Nephron progenitor cell (in vitro differentiated cells): ENCODE measurements at places on chromosomes 3 and 15.

DNA sequence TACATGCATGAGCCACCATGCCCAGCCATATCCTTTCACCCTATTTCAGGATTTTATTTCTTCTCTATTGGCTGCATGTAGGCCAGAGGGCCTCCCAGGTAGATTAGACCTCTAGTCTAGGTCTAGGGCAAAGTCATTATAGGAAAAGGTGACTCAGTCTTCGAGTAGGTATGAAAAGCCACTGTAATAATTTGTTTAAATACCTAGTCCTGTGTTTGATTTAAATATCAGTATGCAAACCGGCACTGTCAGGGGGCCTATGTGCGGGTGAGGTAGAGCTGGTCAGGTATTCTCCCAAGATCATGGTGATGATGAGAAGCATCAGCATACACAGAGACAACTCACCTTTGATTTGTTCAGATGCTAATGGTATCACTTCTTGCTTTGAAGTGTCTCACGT, 101.4 kb upstream of the UMPS start:
- DNase-seq = no peak

- no peak for DNase-seq
These were observed 42.9 kb downstream of the MUC4 start for GRCh38 chr3:195768831-195769303.

- no peak for DNase-seq
These were observed 3.7 kb upstream of the TMED3 start for GRCh38 chr15:79307251-79307650.

DNA sequence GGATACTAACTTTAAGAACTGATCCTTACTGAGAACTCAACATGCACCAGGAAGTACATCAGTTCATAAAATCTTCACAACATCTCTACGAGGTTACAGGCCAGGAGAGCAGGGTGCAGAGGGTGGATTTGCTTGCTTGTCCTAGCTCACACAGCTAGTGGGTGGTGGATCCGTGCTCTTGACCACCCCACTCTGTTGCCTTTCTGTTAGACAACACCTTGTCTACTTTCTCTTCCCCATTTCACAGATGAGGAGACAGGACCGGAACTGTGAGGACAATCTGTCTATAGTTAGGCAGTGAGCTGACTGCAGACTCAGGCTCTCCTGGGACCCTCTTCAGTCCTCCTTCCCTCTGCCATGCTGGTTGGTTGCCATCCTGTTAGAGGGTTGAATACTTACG, 221.7 kb upstream of the TLE3 start:
- DNase-seq = no peak

DNA sequence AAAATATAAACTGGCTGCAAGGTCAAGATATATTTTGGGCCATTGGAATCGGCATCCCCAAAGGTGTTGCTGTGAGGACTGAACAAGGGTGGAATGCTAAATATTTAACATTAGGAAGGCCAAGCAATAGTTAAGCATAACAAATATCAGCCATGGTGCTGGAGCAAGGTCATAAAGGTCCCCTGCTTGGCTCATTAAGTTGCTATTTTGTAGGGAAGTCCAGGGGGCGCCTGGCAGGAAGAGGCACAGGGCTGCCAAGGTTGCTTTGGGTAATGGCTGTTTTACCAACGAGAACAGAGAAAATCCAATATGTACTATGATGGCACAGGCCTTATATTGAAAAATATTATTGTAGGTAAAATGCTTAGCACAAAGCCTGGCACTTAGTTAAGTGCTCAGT, 62.2 kb downstream of the SLC15A2 start:
- DNase-seq = no peak

GRCh38 chr3:109175411-109175810, 38.9 kb downstream of the C3orf85 start:
- no peak for DNase-seq

DNA sequence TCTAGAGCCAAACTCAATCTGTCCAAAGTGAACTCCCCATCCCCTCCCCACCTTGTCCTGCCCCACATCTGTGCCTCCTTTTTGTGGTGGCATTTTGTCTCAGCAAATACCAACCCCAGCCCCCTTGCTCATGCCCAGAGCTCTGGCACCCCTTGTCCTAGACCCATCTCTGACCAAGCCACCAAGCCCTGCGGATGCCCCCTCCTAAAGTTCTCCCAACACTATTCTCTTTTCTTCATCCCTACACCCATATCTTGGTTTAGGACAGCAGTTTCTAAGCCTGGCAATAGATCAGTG, 17.7 kb downstream of the ACAA1 start:
- DNase-seq = no peak

DNA sequence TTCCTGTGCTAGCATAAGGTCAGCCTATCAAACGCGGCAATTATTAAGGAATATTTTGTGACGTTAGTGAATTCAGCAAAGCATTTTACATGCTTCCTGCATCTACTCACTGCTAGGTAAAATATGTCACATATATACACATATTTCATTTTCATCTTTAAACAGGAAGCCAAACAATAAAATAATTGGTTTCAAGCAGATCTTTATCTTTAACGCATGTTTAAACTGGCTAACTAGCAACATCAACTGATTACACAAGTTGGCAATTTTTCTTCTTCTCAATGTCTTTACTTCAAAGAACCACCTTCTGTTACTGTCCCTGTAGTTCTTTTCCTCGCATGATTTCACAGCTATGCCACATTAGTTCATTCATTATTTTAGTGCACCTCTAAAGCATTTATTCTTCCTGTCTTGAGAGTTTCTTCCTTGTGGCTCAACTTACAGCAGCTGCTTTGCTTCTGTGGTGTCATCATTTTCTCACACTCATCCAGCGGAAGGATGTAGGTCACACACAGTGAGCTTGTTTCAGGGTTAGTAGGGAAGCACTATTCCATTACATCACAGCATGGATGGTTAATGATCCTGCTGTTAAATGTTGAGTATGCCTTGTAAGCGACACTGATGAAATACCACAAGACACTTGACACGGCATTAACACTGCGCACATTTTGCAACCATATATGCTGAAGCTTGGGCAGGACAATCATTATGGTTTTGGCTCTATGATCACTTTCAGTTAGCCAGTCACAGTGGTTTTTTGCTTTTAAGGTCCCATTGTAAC, 2.3 kb upstream of the BCHE start:
- DNase-seq = peak; percentile 3

DNA sequence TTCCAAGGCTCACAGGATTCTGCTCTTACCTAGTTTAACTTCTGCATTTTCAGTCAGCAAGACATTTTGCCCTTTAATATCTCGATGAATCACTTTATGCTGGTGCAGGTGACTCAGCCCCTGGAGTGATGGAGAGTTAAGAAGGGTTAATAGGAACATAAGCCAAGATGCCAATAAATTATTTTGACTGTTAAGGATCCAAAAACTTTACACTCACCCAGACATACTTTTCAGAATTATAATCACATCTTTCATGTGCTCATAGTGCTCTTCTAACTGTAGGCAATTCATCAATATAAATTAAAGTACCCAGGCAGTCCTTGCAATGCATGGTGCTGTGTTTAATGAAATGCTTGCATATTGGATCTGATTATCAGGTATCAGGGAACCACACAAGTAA, 164.1 kb upstream of the SLC2A2 start:
- no peak for DNase-seq
